ENCODE measurements at places on chromosomes 3 and 15.

DNA sequence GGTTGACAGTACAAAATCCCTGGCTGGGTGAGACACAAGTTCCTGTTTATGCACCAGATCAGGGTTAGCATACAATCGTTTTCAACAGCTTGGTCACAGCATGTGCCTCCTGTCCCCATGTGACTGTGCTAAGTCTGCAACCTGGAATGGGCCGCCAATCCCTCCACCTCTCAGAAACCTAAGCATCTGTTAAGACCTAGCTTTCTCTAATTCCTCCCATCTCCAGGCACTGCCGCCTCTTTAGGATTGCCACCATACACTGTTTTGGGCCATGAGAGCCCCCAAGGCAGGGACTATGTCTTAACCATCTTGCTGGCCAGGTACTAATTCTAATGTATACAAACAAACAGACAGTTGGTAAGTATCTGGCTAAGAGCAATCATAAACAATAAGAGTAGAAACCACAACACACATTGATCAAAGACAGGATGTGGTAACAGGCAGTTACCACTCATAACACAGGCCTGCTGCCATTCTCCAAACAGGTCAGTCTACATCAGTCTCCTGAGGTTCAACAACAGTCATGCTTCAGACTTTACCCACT is 25.6 kb downstream of the SEC22C start:
- peak; percentile 26 for DNase-seq

DNA sequence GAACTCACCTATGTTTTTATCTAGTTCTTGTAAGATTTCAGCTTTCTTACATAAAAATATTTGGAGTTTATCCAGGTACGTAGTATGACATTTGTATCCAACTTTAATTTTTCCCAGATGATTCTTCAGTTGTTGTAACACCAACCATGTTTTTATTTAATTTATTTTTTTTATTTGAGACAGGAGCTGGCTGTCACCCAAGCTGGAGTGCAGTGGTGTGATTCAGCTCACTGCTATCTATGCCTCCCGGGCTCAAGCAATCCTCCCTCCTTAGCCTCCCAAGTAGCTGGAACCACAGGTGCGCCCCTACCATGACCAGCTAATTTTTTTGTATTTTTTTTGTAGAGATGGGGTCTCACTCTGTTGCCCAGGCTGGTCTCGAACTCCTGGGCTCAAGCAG is 6.6 kb downstream of the XYLB start:
- DNase-seq, result no peak

- no peak for DNase-seq
These were observed 56.7 kb downstream of the CCNL1 start for GRCh38 chr3:157103280-157103679.

- DNase-seq, result peak; percentile 85
These were observed 19.2 kb downstream of the ATRIP start for GRCh38 chr3:48465531-48466378.

GRCh38 chr3:20246662-20247061 is 60.7 kb upstream of the SGO1 start:
- no peak for DNase-seq

DNA sequence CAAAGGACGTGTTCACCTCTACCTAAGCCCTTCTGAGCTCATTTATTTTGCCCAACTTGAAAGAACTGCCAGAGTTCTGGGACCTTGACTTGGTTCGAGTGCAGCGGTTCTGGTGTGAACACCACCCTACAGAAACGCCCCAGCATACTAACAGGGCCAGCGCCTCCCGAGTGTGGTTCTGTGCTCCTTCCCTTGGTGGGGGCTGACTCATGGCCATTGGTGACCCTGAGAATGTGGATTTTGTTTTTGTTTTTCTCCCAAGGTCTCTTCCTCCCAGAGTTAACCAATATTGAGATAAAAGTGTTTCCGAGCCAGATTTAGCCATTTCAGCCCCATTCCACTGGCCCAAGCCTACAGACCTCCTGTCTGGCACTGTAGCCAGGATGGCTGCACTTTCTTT is 27.9 kb downstream of the SEMA7A start:
- no peak for DNase-seq

DNA sequence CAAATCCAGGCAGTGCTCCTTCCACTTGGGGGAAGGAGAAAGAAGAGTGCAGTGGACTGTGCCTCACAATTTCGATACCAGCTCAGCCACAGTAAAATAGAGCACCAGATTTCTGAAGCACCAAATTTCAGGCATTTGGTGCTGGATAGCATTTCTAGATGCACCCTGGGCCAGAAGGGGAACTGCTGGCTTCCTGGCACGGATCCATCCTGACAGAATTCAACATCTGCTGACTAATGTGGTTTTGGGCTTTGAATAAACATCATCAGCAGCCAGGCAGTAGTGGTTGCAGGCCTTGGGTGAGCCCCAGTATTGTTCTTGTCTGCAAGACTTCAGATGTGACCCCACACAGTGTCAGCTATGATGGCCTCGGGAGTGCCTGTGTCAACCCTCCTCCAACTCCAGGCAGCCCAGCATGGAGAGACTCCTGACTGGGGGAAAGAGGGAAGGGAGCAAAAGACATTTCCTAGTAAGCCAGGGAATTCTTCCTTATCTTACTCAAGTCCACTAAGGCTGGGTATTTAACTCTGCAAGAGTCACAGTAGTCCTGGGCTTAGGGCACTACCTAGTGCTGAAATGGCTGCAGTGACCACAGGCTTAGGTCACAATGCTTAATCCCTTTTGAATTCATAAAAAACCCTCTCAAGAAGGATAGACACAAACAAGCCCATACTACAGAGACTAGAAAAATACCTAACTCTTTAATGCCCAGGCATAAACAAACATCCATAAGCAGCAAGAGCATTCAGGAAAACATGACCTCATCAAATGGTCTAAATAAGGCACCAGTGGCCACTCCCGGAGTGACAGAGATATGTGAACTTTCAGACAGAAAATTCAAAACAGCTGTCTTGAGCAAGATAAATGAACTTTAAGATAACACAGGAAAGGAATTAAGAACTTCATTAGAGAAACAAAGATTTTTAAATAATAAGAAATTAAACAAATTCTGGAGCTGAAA is 74.7 kb downstream of the SPATA16 start:
- no peak for DNase-seq

GRCh38 chr3:115239717-115240116 is 92.6 kb upstream of the ZBTB20 start:
- DNase-seq, result peak; percentile 61

DNA sequence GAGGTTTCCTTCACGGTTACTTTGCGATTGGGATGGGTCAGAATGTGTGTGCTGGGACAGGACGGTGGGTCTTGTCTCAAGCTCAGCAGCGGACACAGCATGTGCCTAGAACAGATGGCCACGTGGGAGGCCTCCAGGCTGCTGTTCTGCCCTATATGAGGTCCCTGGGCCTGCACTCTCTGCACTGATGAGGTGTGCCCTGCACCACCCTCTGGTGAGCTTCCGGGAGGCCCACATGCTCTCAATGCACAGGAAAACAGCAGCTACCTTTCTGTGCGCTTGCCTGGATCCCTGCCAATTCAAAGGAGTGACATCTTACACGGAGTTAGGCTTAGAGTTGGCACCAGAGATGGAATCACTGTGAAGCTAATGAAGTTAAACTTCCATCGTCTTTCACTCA is 59.8 kb downstream of the BOC start:
- peak; percentile 34 for DNase-seq

DNA sequence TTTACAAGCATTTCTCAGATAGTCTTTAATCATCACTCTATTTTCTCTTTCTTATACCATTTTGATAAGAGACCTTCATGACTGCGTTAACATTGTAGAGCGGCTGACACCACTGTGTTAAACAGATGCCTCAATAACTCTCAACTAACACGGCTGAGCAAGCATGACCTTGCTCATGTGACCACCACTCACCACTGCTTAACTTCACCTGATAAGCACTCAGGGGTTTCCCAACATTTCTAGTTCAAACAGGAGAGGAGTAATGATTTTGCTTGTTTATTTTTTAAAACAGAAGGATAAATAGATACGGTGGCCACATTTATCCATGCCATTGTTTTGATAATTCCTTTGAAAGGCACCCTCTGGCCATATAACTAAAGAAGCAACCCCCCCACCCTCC is 37.7 kb upstream of the TMEM45A start:
- no peak for DNase-seq

DNA sequence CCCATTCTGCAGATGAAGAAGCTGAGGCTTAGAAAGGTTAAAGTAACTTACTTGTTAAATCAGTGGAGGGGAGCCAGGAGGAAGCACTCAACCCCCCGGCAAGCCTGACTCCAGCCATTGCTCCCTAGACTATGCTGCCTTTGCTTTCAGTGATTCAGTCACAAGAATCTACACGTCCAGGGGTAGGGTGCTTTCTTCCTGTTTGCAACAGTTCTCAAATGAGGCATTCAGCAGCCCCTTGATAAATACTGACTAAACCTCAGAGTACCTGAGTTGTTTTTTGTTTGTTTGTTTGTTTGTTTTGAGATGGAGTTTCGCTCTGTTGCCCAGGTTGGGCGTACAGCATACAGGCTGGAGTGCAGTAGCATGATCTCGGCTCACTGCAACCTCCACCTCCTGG is 28.6 kb downstream of the MAGEF1 start:
- no peak for DNase-seq

GRCh38 chr3:15685927-15686326 is 84.4 kb downstream of the BTD start:
- DNase-seq, result no peak

DNA sequence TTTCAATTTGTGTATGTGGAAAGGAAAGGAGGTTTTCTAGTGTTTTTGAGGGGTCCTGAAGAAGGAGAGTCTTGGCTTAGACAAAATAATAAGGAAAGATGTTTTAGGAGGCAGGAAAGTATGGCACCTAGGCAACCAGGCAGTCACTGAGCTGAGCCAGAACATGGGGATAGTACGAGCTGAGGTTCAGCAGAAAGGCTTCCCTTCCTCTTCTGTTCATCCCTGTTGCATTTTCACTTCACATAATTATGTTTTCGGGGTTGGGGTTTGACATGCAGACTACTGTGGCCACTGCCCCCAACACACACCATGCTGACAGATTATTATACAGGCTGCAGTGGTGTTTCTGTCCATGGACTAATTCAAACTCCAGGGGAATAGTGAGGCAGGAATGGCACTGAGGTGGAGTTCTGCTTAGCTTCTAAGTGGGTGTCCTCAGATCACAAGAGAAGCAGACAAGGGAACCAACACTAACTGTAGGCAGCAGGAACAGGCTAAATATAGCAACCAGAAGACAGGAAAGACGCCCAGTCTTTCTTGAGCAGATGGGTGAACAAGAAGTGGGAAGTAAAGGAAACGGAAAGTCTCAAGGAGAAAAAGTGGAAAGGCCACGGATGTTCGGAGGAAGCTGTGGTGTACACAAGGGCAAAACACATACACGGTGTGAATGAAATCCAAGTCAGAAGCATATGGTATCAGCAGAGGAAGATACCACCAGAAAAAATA is 305.8 kb downstream of the PLCL2 start:
- DNase-seq, result no peak

GRCh38 chr15:25054943-25055342 is 100.2 kb downstream of the SNRPN start:
- no peak for DNase-seq

DNA sequence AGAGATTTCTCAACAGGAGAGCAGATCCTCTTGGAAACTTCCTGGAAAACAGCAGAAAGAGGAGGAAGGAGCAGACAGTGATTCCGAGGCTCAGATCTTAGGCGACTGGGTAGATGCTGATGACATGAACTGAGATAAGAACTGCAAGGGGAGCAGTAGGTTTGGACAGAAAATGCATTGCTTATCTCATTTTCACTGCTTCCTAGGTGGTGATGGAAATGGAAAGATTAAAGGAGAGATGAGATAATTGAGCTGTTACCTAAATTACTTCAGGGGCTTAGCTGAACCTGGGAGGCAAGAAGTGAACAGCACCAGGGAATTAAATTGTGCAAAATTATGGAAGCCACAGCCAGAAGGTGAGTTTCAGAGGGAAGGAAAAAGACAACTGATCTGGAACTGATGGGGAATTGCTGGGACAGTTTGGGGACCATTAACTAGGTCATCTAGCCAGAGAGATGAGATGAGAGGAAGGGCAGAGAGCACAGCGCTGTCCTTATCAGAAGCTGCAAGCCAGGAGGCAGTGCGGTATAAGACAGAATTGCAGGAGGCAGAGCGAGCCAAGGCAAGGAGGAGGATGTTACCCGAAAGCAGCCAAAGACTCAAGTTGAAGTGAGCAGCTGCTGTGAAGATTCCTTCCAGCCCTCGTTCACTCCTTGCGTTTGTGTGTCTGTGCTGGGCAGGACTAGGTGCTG is 140.4 kb downstream of the SRGAP3 start:
- DNase-seq, result no peak

DNA sequence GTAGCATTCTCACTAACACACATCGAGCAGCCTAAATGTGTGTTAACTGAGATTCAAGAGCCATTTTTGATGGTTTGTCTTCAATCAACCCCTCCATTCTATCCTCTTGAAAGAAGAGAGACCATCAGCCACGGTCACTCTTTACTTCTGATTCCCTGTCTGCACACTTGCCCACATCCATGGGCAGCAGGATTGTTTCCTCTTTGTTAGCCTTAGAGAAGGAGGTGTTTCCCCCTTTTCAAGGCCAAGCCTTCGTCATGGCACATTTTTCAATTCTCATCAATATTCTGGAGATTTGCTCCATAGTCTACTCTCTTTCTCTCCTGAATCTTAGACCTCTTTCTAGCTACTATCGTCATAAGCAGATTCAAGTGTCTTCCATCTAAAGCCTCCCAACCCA is 522.4 kb upstream of the NAALADL2 start:
- no peak for DNase-seq

DNA sequence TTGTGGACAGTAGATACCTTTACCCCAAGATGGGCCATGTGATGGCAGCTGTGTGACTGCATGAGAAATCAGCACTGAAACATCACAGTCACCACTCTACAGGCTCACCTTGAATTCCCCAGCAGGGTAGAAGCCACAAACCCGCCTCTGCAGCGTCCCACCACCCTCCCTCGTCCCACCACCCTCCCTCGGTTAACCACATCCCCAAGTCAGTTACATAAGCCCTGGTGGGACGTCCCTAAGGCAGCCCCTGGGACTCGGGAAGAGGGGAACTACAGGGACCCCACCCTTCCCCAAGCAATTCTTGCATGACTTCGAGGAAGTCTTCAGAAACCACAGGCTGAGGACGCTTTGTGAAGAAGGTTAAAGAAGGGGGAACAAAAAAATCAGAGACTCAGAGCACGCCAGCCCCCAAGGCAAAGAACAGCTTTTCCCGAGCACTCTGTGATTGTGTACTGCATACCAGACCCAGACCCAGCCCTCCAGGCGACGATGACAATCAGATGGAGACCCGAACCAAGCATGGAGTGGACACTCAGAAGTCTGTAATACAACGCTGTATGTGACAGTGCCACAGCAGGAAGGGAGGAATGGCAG is 60.5 kb downstream of the SH3BP5 start:
- no peak for DNase-seq

- no peak for DNase-seq
These were observed 662.3 kb downstream of the NAALADL2 start for GRCh38 chr3:175521406-175521805.

DNA sequence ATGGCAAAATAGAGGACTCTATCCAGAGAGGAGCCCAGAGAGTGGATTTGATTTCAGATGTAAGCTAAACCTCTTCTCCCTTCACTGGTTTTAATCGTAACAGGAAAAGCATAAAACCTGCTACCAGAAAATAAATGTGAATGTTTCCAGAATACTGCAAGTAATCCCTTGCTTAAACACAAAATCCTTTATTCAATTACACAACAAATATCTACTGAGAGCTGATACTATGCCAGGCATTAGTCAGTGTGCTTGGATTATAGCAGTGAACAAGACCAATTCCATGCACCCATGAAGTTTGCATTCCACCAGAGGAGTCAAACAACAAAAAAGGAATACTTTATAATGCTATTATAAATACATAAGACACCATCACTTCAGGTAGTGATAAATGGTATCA is 15.1 kb downstream of the AVEN start:
- no peak for DNase-seq

- DNase-seq, result no peak
These were observed 225.9 kb downstream of the ITPR1 start for GRCh38 chr3:4719046-4719501.
